ENCODE measurements at places on chromosomes 3 and 15.

DNA sequence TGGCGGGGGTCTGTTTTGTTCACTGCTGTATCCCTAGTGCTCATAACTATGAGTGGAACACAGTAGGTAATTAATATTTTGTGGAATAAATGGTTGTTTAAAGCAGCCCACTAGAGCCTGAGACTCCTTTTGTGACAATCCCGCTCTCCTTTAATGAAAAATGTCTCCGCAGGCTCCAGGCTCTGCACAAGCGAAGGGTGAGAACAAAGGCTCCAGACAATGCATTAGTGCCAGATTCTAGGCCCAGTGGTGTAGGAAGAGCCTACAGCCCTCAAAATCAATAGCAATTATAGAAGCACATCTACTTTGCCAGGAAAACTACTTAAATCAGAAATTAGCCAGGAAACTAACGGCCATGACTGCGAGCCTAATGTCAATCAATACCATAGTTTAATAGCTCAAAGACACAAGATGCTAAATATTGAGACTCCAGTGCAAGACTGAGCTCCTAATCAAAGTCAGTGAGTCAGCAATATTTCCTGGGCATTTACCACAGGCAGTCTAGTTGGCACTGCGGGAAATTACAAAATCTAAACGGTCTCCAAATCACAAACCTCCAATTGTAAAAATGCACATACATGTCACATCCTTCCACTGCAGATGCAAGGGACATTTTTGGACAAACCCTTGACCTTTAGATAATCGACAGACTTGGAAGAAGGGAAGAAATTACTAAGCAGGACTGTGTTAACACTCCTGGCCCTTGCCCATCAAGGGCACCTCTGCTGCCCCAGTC, 2.3 kb downstream of the ANXA2 start:
- no peak for DNase-seq

- no peak for DNase-seq
Measured at GRCh38 chr3:124275412-124275811, 283.5 kb upstream of the ROPN1 start.

- DNase-seq, result no peak
Measured at GRCh38 chr3:99418709-99419108, 219.7 kb upstream of the COL8A1 start.

DNA sequence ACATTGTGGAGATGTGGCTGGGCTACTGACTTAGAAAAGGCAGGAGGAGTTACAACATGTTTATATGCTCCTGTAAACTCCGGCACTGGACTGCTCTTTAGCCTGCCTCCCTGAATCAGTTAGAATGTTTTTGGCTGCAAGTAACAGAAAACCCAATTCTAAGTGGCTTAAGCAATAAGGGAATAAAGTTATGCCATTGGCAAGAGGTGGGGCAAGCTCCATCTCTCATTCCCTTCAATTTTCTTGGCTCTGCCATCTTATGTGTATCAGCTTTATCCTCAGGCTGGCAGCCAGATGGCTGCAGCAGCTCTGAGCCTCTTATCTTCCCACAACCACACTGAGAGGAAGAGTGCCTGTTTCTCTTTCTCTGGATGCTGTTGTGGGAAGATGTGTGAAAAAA, 22.4 kb upstream of the MEIS2 start:
- DNase-seq, result no peak

GRCh38 chr15:78620527-78621421, at the start of gene CHRNA3:
TSS of gene CHRNA3 (minus strand) at chr15:78620996. CDS start at chr15:78620794, 202 bp downstream.
- DNase-seq, result no peak

DNA sequence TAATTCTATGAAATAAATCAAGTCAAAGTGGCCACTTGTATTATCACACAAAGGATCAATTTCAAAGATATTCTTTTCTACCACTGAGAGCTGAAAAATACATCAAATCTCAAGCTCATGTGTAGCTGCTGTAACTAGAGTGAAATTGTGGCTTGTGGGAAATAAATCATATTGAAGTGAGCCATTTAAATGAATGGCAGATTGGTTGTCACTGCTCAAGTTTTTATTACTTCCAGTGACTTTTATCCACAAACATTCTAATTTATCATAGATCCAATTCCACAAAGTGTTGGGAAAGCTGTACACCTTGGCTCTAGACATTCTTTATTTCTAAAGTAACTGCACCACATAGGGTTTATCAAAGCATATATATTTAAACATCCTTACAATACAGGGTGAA, 285.4 kb downstream of the CNTN3 start:
- DNase-seq, result no peak

DNA sequence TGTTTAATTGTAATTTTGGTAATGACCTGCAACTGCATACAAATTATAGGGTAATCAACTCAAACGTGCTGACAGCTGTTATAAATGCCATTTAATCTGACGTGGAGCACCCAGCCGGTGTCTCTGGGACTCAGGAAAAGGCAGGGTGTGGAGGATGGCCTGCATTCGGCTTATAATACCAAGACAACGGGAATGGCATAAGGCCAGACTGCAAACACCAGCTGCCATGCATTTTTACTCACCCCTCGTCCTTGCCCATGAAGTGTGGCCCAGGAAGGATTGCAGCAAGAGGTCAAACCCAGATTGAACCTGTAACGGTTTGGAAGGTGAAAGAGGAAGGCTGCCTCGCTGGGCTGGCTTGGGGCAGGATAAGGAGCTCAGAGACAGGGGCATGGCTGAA, 96.4 kb downstream of the WNT7A start:
- DNase-seq, result no peak

GRCh38 chr15:75584121-75584520, 5.0 kb upstream of the PTPN9 start:
- DNase-seq, result no peak

DNA sequence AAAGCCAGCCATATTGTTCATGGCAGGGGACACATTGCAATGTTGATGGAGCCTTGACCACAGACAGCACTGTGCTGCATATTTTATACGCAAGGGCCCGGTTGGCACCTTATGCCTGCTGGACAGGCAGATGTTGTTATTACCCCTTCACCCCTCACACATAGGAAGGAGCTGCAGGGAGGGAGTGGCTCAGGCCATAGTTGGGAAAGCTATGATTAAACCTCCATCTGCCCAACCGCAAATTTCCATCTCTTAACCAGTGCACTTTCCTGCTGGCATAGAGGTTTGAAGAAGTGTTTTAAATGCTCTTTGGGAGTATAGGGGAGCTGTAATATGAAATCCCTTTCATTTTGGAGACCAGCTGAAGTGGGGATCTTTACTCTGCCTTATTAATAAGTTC, 224.7 kb downstream of the CACNA2D3 start:
- DNase-seq, result no peak

GRCh38 chr3:146071632-146072031, 89.4 kb downstream of the PLOD2 start:
- no peak for DNase-seq

GRCh38 chr3:195522254-195523023, 20.7 kb downstream of the PPP1R2 start:
- no peak for DNase-seq

DNA sequence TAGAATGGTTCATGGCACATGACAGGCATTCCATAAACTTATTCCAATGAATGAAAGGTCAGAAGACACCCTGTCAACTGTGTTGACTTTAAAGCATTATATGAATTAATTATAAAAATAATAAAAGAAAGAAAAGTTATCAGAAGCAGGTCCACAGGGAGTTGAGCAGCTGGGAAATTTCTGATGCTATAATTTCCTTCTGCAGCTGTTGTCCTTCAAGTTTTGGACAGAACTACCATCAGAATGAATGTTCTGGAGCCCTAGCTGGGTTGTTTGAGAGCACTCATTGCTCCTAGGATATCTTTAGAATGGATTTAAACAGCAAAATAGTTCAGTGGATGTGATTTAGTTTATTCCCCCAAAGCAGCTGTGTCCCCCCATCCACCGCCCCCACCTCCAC, 232.4 kb upstream of the PROK2 start:
- DNase-seq, result no peak

GRCh38 chr3:83434880-83435587, 1523.8 kb upstream of the CADM2 start:
- DNase-seq, result no peak

- no peak for DNase-seq
Measured at GRCh38 chr3:160577556-160578195, 12.3 kb upstream of the KPNA4 start.

GRCh38 chr3:115040673-115041286, 106.3 kb downstream of the ZBTB20 start:
- no peak for DNase-seq

GRCh38 chr15:95687061-95687460, 643.4 kb upstream of the NR2F2 start:
- no peak for DNase-seq

DNA sequence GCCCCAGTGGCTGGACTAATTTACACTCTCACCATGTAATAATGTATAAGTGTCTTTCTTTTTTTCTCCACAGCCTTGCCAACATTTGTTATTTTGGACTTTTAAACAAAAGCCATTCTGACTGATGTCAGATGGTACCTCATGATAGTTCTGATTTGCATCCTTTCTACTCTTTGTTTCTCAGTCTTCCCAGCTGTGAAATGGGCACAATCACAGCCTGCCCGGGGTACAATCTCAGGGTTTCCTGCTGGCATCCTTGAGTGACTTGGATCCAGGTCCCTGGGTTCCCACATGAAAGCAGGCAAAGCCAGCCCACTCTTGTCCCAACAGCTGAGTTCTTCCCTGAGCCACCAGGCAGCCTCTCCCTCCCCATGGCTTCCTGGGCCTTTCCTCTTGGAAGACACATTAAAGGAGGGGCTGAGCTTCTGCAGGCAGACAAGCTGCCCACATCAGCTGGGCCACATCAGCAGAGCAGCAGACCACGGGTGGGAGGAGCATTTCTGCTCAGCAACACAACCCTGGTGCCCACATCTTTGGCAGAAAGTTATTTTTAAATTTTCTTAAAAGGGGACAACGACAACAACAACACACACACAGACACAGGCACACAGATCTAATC, 82.0 kb downstream of the MYLK start:
- no peak for DNase-seq

DNA sequence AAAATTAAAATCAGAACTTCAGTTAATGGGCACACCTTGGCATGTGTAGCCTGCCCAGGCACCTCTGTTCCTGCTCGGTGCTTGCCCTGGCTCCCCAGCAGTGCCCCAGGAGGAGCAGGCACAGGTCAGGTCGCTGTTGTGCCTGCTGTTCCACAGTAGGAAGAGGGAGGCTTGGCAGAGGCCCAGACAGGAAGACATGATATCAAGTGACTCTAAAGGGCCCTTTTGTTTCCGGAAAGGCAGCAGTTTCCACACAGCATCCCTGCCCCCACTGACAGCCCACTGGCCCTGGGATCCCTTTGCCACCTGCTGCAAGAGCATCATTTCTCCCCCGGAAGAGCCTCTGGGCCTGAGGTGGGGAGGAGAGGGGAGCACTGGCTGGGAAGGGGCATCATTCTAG, 40.5 kb upstream of the HES1 start:
- DNase-seq, result no peak

- DNase-seq, result no peak
Measured at GRCh38 chr15:64651601-64652191, 123.7 kb downstream of the RBPMS2 start.

DNA sequence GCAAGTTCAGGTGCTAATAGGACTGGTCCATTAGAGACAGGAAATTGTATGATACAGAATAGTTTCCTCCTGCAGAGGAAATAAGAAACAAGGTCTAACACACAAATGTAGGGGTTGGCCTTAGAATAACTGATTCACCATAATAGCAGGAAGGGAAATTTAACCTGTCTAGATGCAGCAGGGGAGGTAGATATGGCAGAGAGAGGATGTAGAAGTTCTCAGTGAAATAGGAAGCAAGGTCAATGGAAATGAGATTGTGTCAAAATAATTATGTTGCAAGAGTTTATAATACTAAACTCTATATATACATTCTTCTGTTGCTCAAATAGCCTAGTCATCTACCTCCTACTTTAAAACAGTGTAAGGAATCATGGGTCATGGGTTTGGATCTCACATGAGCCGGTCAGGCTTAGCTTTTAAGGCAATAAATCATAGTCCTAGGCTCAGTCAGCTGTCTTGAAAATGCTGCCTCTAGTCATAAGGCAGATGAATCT, 17.0 kb downstream of the BCL2A1 start:
- DNase-seq, result no peak

GRCh38 chr3:99651531-99651930, 13.1 kb downstream of the COL8A1 start:
- no peak for DNase-seq

GRCh38 chr15:31374489-31374888, 47.9 kb downstream of the KLF13 start:
- no peak for DNase-seq

- DNase-seq, result no peak
Measured at GRCh38 chr3:159796226-159796625, 192.4 kb upstream of the IL12A start.

- no peak for DNase-seq
Measured at GRCh38 chr3:72160351-72160750, 375.4 kb upstream of the PROK2 start.

- DNase-seq, result no peak
Measured at GRCh38 chr3:71599416-71599815, 15.9 kb upstream of the FOXP1 start.

DNA sequence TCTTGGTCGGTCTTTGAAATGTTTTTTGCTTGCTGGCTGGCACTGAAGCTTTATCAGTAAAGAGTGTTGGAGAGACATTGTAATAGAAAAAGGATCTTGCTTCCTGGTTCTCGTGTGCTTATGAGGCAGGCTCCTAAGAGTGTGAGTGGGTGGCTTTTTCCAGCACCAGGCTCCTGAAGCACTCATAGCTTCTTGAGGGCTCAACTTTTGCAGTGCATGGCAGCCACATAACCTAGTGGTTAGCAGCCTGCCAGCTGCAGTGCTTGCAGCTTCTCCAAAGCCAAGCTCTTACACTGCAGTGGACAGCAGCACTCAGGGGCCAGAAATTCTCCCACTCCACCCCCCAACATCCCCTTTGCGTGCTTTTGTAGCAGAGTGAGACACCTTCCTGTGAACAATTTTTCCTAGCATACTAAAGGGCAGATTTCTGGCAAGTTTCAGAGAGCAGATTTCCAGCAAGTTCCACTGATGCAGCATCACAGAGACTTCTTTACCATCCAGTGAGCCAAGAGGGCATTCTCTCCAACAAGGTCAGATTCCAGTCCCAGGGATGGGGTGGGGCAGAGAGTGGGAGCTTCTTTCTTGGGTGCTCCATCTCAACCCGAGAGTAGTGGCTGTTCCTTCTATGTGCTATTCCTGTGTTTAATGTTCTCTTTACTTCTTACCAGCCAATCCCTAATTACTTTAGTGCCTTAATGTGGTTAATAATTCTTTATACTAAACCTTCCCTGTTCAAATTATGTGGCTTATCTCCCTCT, 15.8 kb upstream of the ARHGEF26 start:
- no peak for DNase-seq

GRCh38 chr3:39254806-39255449, 24.9 kb downstream of the CX3CR1 start:
- no peak for DNase-seq

DNA sequence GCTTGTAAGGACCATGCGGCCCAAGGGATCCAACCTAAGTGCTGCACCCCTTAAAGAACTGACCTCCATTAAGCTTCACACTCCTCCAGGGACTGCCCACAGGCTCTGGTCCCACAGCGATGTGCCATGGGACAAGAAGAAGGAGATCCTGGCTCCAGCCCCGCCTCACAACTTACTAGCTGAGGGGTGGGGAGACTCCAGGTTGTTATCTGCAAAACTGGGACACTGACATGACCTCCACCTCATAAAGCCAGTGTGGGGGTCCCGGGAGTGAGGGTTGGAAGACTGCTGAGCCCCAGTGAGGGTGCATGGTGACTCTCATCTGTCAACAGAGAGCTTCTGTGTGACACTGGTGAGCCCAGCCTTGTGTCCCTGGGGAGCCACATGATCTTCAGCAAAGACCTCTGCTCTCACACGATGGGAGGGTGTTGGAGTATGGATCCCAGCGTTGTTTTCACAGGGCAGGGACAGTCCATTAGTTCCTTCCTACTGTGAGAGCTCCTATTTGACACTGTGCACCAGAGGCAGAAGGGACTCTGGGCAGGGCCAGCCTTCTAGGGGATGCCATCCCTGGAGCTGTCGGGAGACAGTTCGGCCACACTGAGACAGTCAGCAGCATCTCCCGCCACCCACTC, 26.7 kb downstream of the EAF1 start:
- no peak for DNase-seq

All from brain pericyte (primary cell).